ENCODE measurements at places on chromosomes 2 and 18. TPM values are rescaled to one million over a fixed set of nuclear protein-coding genes. Genes with fewer than 3 reads are reported as not detected.

SERPINB3 gene
- total RNA-seq, result not detected

ACTG2 gene
- total RNA-seq, result 1.8 TPM

ANKRD29 gene
- total RNA-seq, result not detected

TMEM198 gene
- 3.6 TPM for total RNA-seq

RESP18 gene
- total RNA-seq, result not detected

VWC2L gene
- total RNA-seq, result not detected

GPR55 gene
- not detected for total RNA-seq

TGFBRAP1 gene
- total RNA-seq, result 49.8 TPM

CCDC148 gene
- 0.33 TPM for total RNA-seq
